ENCODE measurements at places on chromosomes 13 and 19. TPM values are rescaled to one million over a fixed set of nuclear protein-coding genes. Genes with fewer than 3 reads are reported as not detected.
A peak's percentile ranks its signal among the peaks of the same experiment; 100 is the strongest.

The BCKDHA gene
- total RNA-seq = 23.5 TPM

The MATK gene
- 27.6 TPM for total RNA-seq

The AMH gene
- 7.4 TPM for total RNA-seq

The FGF21 gene
- total RNA-seq = not detected

The DHRS12 gene
- 7.1 TPM for total RNA-seq

The VAV1 gene
- total RNA-seq = 52.9 TPM

DNA sequence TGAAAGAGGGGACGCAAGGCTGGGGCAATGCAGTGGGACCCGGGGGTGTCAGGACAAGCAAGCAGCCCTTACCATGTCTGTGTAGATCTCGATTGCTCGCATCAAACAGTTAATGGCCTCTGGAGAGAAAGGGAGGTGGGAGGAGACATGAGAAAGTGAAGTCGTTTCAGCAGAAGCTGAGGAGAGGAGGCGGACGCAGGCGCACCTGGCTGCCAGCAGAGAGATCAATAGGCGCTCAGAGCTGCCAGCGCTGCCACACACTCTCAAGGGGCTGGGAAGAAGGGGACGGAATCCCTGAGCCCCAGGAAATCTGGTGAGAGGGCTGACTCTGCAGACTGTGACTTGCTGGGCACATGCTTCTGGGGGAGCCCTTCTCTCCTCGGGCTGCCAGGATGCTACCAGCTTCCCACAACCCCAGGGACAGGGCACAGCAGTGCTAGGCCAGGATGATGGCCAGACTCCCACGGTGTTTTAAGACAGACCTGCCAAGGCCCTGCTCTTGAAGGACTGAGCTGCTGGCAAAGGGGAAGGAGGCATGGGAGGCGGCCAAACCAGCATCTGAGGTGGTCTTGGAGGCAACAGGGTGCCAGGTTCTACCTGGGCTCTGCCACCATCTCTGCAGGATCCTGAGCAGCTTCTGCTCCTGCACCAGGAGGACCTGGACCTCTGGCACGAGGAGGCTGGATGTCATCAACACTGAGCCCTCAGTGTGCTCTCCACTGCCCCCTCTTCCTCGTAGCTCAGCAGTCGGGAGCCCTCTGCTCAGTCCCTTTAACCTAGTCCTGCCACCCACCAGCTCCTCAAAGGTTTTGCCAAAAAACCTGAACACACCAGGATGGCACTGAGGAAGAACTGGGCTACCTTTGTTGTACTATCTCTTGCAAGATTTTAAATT is 11.7 kb upstream of the KPTN start:
- H3K4me3 ChIP-seq = no peak overlapping the region
- no peak overlapping the region for H3K27ac ChIP-seq
- H3K27me3 ChIP-seq = no peaks in the 10 kb centered on the region
- no peaks in the 10 kb centered on the region for H3K4me1 ChIP-seq
- no peak for DNase-seq

GRCh38 chr13:51929699-51930098 is 67.9 kb downstream of the CCDC70 start:
- DNase-seq = no peak
- H3K27me3 ChIP-seq = no peaks in the 10 kb centered on the region
- no peak overlapping the region for H3K4me3 ChIP-seq

DNA sequence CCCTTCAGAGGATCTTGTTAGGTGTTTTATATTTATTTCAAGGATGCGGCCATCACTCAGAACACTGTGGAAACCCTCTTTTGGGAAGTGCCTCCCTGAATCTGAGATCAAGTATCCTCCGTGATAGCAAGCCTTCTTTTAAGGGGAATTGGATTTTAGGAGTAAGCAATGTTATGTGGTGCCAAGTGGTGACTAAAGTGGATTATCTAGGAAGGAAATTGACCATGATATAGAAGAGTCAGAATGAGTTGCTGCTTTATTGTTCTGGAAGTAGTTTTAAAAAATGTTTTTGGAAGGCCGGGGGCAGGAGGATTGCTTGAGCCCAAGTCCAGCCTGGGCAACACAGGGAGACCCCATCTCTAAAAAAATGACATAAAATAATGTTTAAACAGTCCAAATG is 6.7 kb downstream of the ERCC5 start:
- no peak overlapping the region for H3K4me3 ChIP-seq
- peaks cover 41% of the 10 kb centered on the region for H3K4me1 ChIP-seq
- peaks cover 23% of the 10 kb centered on the region for H3K36me3 ChIP-seq
- no peak for DNase-seq
- no peak overlapping the region for H3K27ac ChIP-seq
- H3K27me3 ChIP-seq = no peaks in the 10 kb centered on the region

- H3K27me3 ChIP-seq = no peaks in the 10 kb centered on the region
- no peaks in the 10 kb centered on the region for H3K4me1 ChIP-seq
- H3K36me3 ChIP-seq = no peaks in the 10 kb centered on the region
- H3K4me3 ChIP-seq = no peak overlapping the region
Measured at GRCh38 chr13:56736966-56737365, 403.8 kb upstream of the PRR20A start.

DNA sequence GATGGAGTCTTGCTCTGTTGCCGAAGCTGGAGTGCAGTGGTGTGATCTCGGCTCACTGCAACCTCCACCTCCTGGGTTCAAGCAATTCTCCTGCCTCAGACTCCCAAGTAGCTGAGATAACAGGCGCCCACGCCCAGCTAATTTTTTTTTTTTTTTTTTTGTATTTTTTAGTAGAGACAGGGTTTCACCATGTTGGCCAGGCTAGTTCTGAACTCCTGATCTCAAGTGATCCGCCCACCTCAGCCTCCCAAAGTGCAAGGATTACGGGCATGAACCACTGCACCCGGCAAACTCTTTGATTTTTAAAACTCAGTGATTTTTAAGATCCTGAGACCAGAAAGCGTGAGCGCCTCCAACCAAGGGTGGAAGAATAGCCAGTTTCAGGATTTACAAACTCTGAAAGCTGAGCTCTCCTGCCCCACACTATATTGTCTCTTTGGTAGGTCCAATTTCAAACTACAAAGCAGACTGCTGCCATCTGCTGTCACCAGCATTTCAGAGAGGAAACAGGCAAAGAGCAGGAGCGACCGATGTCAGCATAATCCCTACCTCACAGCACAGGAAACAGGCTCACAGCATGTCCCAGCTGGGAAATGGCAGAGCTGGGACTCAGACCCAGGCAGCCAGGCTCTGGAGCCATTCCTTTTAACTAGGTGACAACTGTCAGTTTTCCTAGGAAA is 9.2 kb downstream of the NOSIP start:
- no peak overlapping the region for H3K4me3 ChIP-seq
- H3K36me3 ChIP-seq = peaks cover 6% of the 10 kb centered on the region
- peaks cover 49% of the 10 kb centered on the region for H3K4me1 ChIP-seq
- DNase-seq = no peak
- H3K27ac ChIP-seq = no peak overlapping the region

- no peak overlapping the region for H3K4me3 ChIP-seq
- H3K4me1 ChIP-seq = peaks cover 26% of the 10 kb centered on the region
- no peak overlapping the region for H3K27ac ChIP-seq
- DNase-seq = no peak
- no peaks in the 10 kb centered on the region for H3K36me3 ChIP-seq
Measured at GRCh38 chr13:40375489-40376171, 290.8 kb downstream of the FOXO1 start.

DNA sequence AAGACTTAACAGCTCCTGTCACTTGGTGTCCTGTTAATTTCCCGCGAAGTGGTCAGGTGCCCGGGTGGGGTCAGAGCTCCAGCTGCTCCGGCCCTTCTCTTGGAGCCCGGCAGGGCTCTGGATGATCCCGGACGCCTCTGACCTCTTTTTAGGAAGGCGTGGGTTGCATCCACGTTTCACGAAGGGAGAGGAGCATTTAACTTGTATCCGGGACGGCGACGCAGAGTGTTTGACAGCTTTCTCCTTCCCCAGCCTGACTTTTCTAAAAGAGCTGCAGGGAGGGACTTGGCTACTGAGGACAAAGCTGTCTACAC is 656 bp downstream of the ZNF155 start:
- peak overlapping the region; percentile 92 for H3K4me3 ChIP-seq
- no peaks in the 10 kb centered on the region for H3K27me3 ChIP-seq
- H3K27ac ChIP-seq = no peak overlapping the region

- peak overlapping the region; percentile 81 for H3K27ac ChIP-seq
- no peaks in the 10 kb centered on the region for H3K36me3 ChIP-seq
- peak; percentile 84 for DNase-seq
- H3K4me3 ChIP-seq = peak overlapping the region; percentile 48
- no peaks in the 10 kb centered on the region for H3K27me3 ChIP-seq
Measured at GRCh38 chr13:24271601-24272451, 37.6 kb upstream of the C1QTNF9 start.

- peaks cover 5% of the 10 kb centered on the region for H3K36me3 ChIP-seq
- H3K27ac ChIP-seq = no peak overlapping the region
- H3K27me3 ChIP-seq = no peaks in the 10 kb centered on the region
Measured at GRCh38 chr19:39448271-39448670, 2.9 kb downstream of the SUPT5H start.

- no peaks in the 10 kb centered on the region for H3K27me3 ChIP-seq
- no peak overlapping the region for H3K27ac ChIP-seq
- no peaks in the 10 kb centered on the region for H3K36me3 ChIP-seq
- H3K4me3 ChIP-seq = no peak overlapping the region
- no peaks in the 10 kb centered on the region for H3K4me1 ChIP-seq
- no peak for DNase-seq
Measured at GRCh38 chr13:59494151-59494550, 669.6 kb downstream of the DIAPH3 start.

- no peaks in the 10 kb centered on the region for H3K36me3 ChIP-seq
- no peaks in the 10 kb centered on the region for H3K27me3 ChIP-seq
- H3K4me3 ChIP-seq = no peak overlapping the region
- no peak for DNase-seq
- no peaks in the 10 kb centered on the region for H3K4me1 ChIP-seq
Measured at GRCh38 chr13:21426238-21426637, 32.9 kb downstream of the ZDHHC20 start.

DNA sequence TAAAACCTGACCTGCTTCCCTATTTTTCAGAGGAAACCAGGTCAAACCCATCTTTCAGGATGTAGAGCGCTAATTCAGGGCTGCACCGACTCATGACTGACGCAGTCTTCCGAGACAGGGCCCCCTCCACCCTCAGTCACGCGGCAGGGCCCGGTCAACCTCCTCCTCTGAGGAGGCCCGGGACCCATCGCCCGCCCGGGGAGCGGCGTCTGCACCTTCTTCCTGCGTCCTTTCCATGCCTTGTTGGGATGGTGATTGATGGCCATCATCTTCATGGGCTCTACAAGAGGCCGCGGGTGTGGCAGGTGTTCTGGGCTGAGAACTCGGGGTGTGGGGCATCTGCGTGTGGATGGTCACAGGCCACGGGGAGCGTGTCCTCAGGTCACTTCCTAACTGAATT is 26.0 kb downstream of the GRTP1 start:
- no peak overlapping the region for H3K27ac ChIP-seq
- no peaks in the 10 kb centered on the region for H3K4me1 ChIP-seq
- H3K27me3 ChIP-seq = no peaks in the 10 kb centered on the region
- no peak for DNase-seq

Measured in CD8-positive, alpha-beta memory T cell (primary cell).